Left ventricle myocardium inferior (tissue), 1 donor: ENCODE measurements at places on chromosomes 12 and 14.

- peaks cover 5% of the 10 kb centered on the region for H3K27me3 ChIP-seq
- peaks cover 8% of the 10 kb centered on the region for H3K36me3 ChIP-seq
- no peak overlapping the region for H3K27ac ChIP-seq
- no peak overlapping the region for H3K4me3 ChIP-seq
- DNase-seq: no peak
- no peaks in the 10 kb centered on the region for H3K4me1 ChIP-seq
Observed at GRCh38 chr12:241266-241665, 21.4 kb downstream of the SLC6A13 start.

DNA sequence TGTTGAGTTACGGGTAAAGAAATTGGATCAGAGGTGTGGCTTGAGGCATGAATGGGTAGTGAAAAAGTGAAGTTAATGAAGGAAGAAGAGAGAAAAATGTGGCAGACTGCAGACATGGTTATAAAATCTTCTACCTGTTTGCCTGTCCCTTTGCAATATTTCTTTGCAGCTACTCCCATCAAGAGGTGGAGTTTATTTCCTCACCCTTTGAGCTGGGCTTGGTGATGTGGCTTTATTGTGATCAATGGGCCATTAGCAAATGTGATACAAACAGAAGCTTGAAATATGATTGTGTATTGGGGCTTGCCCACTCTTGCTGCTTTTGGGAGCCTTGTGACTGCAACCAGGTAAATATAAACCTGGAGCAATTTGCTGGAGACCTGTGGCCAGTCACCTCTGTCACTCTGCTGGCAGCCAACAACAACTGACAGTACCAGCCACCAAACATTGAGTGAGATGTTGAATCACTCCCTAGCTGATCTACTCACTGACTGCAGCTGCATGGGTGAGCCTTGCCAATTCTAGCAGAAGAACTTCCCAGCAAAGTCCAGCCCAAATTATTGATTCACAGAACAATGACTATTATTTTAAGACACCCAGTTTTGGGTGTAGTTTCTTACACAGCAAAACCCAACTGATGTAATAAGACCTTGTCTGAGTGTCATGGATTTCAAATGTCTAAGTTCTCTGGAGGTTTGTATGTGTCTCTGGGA, 151.0 kb upstream of the ATP2B1 start:
- no peak for DNase-seq
- no peaks in the 10 kb centered on the region for H3K36me3 ChIP-seq
- H3K4me1 ChIP-seq: peaks cover 13% of the 10 kb centered on the region
- no peak overlapping the region for H3K27ac ChIP-seq

DNA sequence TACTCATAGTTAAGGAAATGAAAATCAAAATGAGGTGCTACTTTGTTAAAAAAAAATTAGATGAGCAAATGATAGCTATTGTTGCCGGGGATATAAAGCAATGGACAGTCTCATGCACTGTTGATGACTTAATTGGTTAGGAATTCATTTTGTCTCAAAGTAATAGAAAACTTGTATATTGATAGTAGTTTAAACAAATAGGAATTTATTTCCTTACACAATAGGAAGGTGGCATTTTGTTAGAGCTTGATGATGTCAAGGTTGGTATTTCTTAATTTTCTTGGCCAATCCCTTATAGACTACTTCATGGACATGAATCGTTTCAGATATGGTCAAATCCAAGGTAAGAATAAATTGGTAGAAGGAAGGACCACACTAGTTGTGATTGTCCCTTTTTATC, 7.8 kb downstream of the PRPF39 start:
- no peak overlapping the region for H3K27ac ChIP-seq
- H3K27me3 ChIP-seq: no peaks in the 10 kb centered on the region
- peaks cover 18% of the 10 kb centered on the region for H3K36me3 ChIP-seq

DNA sequence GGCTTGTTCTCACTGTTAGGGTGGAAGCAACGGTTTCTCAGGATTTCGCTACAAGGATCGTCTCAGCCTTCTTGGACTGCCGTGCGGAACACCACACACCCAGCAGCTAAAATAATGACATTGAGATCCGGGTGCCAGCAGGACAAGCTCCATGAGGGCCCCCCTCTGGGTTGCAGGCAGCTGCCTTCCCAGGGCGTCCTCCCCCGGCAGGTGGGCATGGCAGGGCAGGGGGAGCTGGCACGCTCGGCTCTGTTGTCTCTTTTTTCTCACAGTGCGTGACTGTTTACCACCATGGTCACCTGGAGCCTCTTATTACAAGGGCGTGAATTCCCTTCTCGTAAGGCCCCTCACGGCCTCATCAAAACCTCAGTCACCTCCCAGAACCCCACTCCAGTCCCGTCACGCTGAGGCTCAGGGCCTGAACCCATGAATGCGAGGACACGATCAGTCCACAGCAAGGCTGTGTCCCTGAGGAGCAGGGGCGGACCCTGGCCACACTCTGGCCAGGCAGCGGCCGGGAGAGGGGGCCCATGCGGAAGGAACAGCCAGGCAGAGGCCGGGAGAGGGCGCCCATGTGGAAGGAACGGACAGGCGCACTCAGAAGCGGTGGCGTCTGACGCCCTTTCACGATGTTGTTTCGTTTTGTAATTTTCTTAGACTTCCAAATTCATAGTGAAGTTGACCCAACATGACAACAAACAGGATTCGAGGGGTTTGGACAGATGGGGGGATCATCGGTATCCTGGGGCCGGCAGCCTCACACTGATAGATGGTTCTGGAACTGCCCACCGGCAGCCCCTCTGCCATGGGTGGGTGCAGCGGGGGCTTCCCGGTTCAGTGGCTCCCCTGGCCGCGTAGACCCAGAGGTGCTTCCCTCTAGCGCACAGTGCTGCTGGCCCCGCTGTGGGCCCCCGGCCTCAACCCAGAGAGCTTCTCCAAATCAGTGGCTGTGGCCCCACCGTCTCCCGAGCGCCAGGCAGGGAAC, 10.0 kb downstream of the LRCOL1 start:
- DNase-seq: peak; percentile 73
- H3K27me3 ChIP-seq: peaks cover 80% of the 10 kb centered on the region
- peak overlapping the region; percentile 59 for H3K4me3 ChIP-seq
- H3K27ac ChIP-seq: no peak overlapping the region
- peaks cover 49% of the 10 kb centered on the region for H3K4me1 ChIP-seq

DNA sequence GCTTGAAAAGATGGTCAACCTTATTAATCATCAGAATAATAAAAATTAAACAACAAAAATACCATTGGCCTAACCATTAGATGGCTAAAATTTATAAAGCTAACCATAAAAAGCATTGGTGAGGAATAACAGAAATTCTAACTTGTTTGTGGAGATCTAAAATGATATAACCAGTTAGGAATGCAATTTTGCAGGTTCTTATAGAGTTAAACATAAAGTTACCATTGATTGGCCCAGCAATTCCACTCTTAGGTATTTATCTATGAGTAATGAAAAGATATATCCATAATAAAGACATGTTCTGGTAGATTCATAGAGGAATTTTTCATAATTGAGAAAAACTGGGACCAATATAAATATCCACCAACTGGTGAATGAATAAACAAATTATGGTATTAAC, 1098.6 kb downstream of the FSCB start:
- no peaks in the 10 kb centered on the region for H3K36me3 ChIP-seq
- no peaks in the 10 kb centered on the region for H3K4me1 ChIP-seq
- no peak overlapping the region for H3K27ac ChIP-seq
- H3K4me3 ChIP-seq: no peak overlapping the region
- no peak for DNase-seq

- H3K4me1 ChIP-seq: peaks cover 8% of the 10 kb centered on the region
- peaks cover 8% of the 10 kb centered on the region for H3K27me3 ChIP-seq
- no peaks in the 10 kb centered on the region for H3K36me3 ChIP-seq
- no peak for DNase-seq
Observed at GRCh38 chr12:27859648-27860047, 79.6 kb upstream of the MANSC4 start.

DNA sequence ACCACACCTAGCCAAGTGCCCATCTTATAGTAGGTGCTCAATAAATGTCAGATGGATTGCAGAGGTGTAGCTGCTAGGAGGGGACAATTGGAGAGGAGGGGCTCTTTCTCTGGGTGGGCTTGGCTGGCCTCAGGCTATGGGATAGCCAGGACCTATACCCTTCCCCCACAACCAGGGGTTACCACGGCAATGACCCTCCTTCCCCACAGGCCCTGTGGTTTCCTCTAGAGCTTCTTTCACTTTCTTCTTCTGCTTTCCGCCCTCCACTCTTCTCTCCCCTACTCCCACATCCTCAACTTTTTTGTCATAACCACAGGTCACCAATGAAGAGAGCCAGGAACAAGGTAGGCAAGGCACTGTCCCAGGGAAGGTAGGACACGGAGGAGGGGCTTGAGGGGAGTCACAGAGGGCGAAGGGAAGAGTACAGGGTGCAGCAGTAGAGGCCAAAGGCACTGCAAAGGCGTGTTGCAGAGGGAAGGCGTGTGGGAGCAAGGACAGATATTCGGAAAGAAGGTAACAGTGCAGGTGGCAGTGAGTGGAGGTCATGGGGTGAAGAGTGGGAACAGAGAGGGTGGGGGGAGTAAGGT, 1.9 kb upstream of the ITGB7 start:
- peaks cover 33% of the 10 kb centered on the region for H3K4me1 ChIP-seq
- no peaks in the 10 kb centered on the region for H3K27me3 ChIP-seq
- DNase-seq: no peak
- H3K36me3 ChIP-seq: peaks cover 42% of the 10 kb centered on the region
- H3K4me3 ChIP-seq: no peak overlapping the region
- H3K27ac ChIP-seq: peak overlapping the region; percentile 46

GRCh38 chr14:54211551-54212308, 185.1 kb upstream of the CDKN3 start:
- DNase-seq: no peak
- H3K36me3 ChIP-seq: no peaks in the 10 kb centered on the region
- H3K4me1 ChIP-seq: no peaks in the 10 kb centered on the region

GRCh38 chr14:58171090-58171489, 19.1 kb upstream of the ARMH4 start:
- peaks cover 7% of the 10 kb centered on the region for H3K4me1 ChIP-seq
- no peaks in the 10 kb centered on the region for H3K36me3 ChIP-seq
- no peak overlapping the region for H3K4me3 ChIP-seq
- H3K27me3 ChIP-seq: peaks cover 16% of the 10 kb centered on the region

DNA sequence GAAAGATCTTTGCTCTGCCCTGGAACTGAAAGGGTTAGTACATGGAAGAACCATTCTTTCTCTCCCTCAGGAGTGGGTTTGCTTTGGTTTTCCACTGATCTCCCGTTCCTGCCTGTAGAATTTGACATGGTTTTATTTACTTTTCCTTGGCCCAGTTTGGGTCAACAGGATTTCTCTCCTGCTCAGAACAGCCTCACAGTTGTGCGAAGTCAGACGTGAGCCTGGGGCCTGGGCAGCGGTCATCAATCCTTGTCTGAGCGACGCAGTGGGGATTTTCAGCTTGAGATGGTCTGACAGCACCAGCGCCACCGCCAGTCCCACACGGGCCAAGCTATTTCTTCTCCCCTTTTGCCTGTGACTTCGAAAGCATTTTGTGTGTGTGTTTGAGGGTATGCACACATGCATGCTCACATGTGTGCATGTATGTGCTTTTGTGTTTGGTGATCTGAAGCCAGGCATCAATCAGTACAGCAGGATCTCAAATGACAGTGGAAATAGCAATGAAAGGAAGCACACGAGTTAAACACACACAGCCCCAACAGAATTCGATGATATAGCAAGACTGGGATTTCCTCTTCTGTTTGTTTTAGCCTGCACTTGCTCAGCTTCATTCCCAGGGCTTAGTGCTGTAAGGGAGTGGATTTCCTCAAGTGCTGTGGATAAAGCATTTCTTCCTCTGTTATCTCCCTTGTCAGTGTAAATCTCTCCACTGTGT, 58.3 kb downstream of the SMOC1 start:
- no peaks in the 10 kb centered on the region for H3K36me3 ChIP-seq
- no peak overlapping the region for H3K4me3 ChIP-seq
- peaks cover 97% of the 10 kb centered on the region for H3K27me3 ChIP-seq
- H3K27ac ChIP-seq: no peak overlapping the region

GRCh38 chr12:92503029-92503931, 199.5 kb upstream of the PLEKHG7 start:
- H3K36me3 ChIP-seq: no peaks in the 10 kb centered on the region
- no peaks in the 10 kb centered on the region for H3K27me3 ChIP-seq
- H3K4me1 ChIP-seq: peaks cover 49% of the 10 kb centered on the region
- peak overlapping the region; percentile 88 for H3K27ac ChIP-seq
- DNase-seq: no peak
- H3K4me3 ChIP-seq: no peak overlapping the region

GRCh38 chr14:49946320-49947141, 53.6 kb downstream of the ARF6 start:
- peak overlapping the region; percentile 71 for H3K27ac ChIP-seq
- DNase-seq: no peak
- no peaks in the 10 kb centered on the region for H3K36me3 ChIP-seq
- H3K4me3 ChIP-seq: no peak overlapping the region

DNA sequence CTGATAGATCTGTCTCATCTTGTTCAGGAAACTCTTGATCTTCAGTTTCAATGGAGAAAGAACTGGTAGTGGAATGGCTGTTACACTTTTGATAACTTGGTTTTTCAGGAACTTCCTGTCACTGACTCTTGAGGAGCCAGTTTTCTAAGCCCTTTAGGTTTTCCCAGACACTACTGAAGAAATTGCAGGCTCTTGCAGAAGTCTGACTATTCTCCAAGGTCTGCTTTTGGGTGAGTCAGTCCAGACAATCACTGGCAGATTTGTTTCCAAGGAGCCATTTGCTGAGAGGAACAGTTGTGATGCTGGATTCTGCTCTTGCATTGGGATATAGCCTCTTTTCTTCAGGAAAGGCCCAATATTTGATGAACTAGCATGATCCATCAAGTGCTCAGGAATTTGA, 468.0 kb downstream of the FUT8 start:
- no peak overlapping the region for H3K27ac ChIP-seq
- H3K36me3 ChIP-seq: no peaks in the 10 kb centered on the region
- DNase-seq: no peak
- H3K27me3 ChIP-seq: peaks cover 12% of the 10 kb centered on the region

DNA sequence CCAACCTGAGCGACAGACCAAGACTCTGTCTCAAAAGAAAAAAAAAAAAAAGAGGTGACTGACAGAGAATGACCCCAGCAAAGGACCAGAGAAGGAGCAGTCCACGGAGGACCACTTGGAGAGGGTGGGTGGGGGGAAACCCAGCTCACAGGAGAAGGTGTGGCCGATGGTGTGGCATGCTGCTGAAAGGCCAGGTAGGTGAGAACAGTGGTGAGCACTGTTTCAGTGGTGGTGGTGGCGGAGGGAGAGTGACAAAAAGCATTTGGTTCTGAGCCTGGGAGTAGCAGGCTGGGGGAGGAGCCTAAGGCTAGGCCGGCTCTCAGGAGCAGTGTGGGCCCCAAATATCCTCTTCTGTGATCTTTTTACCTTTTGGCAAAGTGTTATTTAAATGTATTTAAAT, 63.8 kb downstream of the IRF2BPL start:
- H3K36me3 ChIP-seq: no peaks in the 10 kb centered on the region
- peaks cover 17% of the 10 kb centered on the region for H3K4me1 ChIP-seq
- H3K27me3 ChIP-seq: no peaks in the 10 kb centered on the region
- H3K4me3 ChIP-seq: no peak overlapping the region

DNA sequence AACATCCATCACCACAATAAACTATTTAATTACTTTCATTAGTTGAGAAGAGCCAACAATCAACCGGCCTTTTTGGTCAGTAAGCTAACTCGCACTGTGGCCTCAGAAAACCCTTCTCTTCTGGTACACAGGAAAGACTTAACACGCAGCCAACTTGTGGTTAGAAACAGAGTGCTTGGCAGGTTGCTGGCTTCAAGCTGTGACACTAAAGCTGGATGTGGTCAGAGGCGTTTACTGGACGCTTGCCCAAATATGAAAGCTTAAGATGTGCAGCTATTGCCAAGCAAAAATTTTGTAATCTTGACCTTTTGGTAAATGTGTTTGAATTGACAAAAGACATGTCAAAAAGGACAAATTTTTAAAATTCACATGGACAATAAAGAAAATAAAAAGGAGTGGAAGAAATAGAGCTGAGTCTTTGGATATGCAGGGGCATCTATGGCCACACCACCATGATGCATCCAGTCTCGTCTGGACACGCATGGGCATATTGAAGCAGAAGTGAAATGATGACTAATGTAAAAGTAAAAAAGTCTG, 2.6 kb upstream of the KLRK1 start:
- H3K27me3 ChIP-seq: no peaks in the 10 kb centered on the region
- H3K27ac ChIP-seq: no peak overlapping the region
- peak; percentile 56 for DNase-seq
- peaks cover 10% of the 10 kb centered on the region for H3K4me1 ChIP-seq
